ENCODE measurements at places on chromosomes 7 and 10.

DNA sequence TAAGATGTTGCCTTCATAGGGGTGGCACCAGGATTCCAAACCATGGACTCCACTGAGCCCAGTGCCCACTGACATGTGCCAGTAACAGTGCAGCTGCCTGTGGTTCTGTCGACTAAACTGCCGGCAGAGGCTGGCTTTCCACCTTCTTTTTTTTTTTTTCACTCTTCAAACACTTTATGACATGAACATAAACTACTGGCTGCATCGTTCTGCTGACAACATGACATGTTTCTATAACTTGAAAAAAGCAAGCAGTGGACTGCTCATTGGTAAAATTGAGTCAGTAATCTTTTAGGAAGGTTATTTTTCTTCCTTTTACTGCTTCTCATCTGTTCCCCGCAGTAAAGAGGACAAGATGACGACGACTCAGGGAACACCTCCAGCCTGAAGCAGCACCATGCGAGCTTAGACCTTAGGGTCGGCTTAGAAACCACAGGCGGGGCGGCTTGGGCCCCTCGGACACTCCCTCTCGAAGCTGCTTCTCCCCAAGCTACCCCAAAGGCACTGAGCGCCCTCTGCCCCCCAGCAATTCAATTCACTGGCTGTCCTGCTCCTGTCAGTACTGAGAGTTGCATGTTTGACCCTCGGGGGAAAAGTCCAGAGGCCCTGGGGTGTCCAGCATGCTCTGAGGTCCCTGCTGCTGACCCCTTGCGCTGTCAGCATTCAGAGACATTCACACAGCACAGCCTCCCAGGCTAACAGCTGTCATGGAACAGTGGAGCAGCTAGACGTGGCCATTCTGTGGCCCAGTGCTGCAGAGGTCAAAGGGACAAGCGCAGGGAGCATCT is 112.5 kb downstream of the EGFR start:
- DNase-seq: no peak

DNA sequence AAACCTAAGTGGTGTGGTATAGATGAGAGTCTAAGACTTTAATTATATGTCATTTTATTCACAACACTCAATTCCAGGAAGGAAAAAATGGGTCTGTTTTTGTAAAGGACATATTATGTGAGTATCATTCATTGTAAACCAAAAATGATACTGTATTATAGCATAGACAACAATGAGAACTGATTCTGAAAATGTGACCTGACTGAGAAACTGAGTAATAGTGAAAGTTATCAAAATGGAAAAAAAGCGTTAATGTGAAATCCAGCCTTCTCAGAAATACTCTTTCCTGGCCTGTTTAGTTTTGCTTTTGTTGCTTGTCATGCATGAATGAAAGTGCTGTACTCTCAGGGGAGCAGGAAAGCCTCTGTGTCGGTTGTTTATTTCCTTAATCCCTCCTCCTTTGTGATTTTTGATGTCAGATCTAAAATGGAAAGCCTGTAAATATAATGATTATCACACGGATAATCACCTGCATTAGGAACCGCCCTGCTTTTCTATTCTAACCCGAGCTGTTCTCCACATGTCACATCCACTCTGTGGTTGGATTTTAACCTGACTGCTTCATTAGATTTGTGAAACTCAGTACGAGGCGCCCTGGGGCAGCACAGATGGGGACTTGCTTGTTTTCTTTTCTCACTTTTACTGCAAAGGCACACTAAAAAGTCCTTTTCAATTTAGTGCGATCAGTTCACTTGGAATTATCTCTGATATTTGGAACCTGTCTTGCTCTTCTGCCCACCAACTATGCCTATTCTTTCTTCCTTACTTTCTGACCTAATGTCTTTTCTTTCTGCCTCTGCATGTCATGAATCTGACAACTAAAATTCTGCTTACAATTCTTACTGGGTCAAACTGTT is 240.9 kb upstream of the KAT6B start:
- DNase-seq: no peak

GRCh38 chr10:75462865-75463264 is 31.4 kb downstream of the LRMDA start:
- no peak for DNase-seq

DNA sequence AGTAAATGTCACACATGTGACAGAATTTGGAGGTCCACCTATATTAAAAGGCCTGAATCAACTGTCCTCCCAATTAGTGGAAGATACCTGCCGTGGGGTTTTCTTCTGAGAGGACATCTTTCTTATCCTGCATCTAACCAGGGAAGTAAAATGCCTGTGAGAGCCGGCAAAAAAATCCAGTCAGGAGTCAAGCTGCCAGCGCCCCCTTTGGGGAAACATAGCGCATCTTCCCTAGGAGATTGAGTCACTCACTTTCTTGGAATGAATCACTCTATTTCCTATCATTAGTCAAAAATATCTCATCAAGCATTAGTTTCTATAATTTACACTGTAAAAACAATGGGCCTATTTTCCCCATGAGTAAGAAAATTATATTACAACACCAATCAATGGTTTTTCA is 66.4 kb upstream of the ANK3 start:
- DNase-seq: no peak

- DNase-seq: no peak
These were observed 207.4 kb downstream of the TNS3 start for GRCh38 chr7:47374538-47374937.

GRCh38 chr7:83738291-83738835 is 89.4 kb upstream of the SEMA3E start:
- no peak for DNase-seq

GRCh38 chr7:66571568-66571967 is 57.1 kb upstream of the KCTD7 start:
- no peak for DNase-seq

DNA sequence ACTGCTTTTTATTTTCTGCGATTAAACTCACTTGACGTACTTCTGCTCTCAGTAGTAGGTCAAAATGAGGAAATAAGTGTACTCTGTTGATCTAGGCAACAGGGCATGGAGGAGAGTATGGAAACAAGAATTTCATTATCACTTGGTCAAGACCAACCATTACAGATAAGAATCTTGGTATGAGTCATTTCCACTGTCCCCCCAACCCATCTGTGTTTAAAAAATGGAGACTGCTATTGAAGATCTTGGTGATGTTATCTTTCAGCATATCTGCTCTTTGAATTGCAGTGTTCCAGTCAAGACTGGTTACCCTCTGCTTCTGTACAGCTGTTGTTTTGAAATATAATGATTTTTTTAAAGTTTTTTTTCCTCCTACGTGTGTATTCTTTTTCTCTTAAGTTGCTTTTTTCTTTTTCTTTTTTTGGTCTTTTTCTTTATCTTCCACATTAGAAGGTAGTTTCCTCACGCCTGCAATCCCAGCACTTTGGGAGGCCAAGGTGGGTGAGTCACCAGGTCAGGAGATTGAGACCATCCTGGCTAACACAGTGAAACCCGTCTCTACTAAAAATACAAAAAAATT is 11.7 kb downstream of the STAM start:
- no peak for DNase-seq

DNA sequence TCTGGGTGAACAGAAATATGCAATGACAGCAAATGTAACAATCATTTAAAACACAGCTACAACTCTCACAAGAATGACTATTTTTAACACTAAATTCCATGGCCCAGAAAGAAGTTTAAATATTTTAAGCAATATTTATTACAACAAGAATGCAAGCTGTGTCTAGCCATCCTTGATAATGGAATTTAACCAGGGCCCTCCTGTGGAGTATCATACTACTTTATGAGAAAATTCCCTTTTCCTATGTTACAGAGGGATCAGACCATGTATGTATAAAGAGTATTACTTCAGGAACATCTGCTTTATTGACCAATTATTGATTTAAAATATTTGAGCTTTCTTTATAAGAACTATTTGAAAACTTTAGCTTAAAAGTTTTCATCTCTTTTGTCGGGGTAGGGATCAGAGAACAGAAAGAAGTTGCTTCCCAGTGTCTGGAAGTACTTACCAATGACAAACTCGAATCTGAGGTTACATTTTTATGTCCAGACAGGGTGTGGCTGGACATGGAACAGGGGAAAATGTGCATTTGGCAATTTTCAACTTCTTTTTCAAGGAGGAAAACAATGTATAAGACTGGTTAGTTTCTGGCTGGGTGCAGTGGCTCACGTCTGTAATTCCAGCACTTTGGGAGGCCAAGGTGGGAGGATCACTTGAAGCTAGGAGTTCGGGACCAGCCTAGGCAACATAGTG is 48.3 kb upstream of the NRBF2 start:
- DNase-seq: no peak

GRCh38 chr10:17781856-17782255 is 27.3 kb upstream of the MRC1 start:
- DNase-seq: no peak

GRCh38 chr7:13827716-13828115 is 161.8 kb downstream of the ETV1 start:
- no peak for DNase-seq

- DNase-seq: no peak
These were observed 11.6 kb downstream of the AOC1 start for GRCh38 chr7:150863946-150864345.

GRCh38 chr7:46454816-46455215 is 533.7 kb upstream of the IGFBP3 start:
- DNase-seq: no peak

GRCh38 chr7:30285067-30285535 is 704 bp downstream of the ZNRF2 start:
- DNase-seq: peak; percentile 22

DNA sequence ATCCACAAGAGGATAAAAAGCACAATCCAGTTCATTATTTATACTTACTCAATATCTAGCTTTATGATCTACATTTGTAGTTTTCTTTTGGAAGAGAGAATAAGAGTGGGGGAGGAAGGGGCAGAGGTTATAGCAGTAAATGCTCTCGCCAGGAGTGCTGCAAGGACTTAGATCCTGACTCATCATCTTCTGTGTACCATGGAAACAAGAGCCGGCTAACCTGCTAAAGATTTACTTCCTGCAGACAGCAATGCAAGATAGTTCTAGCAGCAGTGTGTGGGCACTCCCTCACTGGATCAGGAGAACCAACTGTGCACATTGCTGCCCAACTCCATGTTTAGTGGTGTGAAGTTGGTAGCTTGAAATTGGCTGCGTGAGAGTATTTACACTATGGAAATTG is 47.7 kb upstream of the TRIL start:
- no peak for DNase-seq

GRCh38 chr10:35379226-35380137 is 43.2 kb downstream of the CCNY start:
- no peak for DNase-seq

- DNase-seq: no peak
These were observed 40.6 kb upstream of the PIK3CG start for GRCh38 chr7:106824458-106824857.

DNA sequence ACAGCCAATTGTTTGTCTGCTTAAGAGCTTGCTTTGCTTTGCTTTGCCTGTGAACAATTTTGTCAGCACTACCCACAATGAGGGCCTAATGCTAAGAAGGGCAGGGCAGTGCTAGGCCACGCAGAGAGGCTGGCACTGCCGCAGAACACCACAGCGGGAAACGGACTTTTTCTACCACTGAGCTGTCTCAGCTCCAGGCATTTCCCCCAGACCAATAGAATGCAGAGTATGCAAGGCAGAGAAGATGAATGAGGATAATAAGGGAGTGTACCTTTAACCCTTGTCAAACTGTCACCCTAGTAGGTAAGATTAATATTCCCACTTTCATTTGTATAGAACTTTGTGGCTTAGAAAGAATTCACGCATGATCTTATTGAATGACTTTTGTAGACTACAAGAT is 104.5 kb downstream of the SH3PXD2A start:
- no peak for DNase-seq

DNA sequence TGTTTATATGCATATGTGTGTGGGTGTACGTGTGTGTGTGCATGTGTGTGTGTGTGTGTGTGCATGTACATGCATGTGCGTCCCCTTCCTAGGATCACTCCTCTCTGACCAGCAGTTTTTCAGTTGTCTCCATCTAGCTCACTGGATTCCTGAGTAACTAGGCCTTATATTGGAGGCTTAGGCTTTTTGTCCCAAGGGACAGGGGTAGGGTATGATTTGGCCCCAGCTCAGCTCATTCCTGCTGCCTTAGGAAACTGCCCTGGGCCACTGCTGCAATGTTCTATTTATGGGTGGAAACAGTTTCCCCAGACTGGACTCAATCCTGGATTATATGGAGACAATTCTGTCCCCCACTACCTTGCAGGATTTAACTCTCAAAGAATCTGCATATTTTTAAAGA is 68.8 kb upstream of the SDK1 start:
- DNase-seq: no peak

- DNase-seq: no peak
These were observed 562 bp downstream of the GRK5 start for GRCh38 chr10:119207713-119208552.

GRCh38 chr7:20865684-20866083 is 79.0 kb upstream of the SP8 start:
- no peak for DNase-seq

- peak; percentile 30 for DNase-seq
These were observed 186.1 kb downstream of the MLLT10 start for GRCh38 chr10:21720090-21720489.

DNA sequence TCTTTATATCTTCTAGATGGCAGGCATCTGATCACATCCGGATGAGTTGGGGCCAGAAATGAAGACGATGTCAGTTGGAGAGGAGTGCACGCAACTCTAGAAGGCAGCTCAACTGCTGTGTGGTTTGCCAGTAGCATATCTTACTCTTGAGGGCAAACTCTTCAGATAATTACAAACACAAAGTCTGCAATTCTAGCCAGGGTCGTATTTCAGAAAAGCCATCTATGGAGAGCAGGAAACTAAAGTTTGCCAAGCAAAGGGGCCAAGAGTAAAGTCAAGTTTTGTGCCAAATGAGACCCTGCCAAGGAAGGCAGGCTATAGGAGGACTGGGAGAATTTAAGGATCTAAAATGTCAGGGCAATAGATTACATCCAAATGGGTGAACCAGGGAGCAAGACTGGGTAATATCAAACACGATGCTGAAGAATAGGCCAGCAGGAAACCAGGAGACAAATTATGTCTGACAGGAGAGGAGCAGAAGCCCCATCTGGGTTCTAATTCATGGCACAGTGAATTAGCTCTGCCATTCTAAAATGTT is 312.5 kb upstream of the SEMA3C start:
- DNase-seq: no peak

DNA sequence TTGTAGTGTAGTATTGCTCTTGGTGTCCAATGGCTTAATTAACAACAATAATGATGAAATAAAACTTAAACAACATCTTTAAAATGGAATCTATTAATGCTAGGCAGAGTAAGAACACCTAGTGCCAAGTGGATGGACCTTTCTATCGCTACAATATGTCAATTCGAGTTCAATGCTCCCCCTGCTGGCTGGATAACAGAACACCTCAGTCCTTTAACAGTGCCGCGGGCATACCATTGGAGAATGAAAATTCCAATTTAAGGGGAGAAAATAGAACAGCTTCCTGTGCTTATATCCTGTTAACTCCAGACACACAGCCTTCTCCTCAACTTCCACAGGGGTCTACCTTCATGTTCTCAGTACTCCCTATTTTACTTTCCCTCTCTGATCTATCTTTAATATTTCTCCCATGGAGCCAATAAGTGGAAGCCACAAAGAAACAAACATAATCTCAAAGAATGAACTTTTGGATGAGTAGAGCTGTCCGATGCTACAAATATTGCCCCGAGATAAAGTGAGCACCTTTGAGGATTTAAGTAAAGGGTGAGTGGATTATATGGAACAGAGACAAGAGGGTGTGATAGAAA is 41.4 kb downstream of the COL1A2 start:
- DNase-seq: peak; percentile 57

GRCh38 chr7:73437091-73437490 is 3.5 kb downstream of the FZD9 start:
- no peak for DNase-seq

GRCh38 chr7:44311561-44312495 is 13.6 kb downstream of the CAMK2B start:
- no peak for DNase-seq

Data from NT2/D1 (cell line).